Stimulated activated naive CD4-positive, alpha-beta T cell treated with Interleukin-2 at 50 U/mL for 16 hours (primary cell): ENCODE measurements at places on chromosomes 6 and 20.
A peak's percentile ranks its signal among the peaks of the same experiment; 100 is the strongest.

- DNase-seq: no peak
Measured at GRCh38 chr6:165959627-165960026, 208.0 kb downstream of the TBXT start.

GRCh38 chr6:55617272-55617671 is 38.3 kb upstream of the HMGCLL1 start:
- DNase-seq: no peak

- peak; percentile 11 for DNase-seq
Measured at GRCh38 chr6:41470029-41470330, 76.2 kb upstream of the FOXP4 start.

GRCh38 chr6:87714093-87714842 is 12.2 kb upstream of the AKIRIN2 start:
- no peak for DNase-seq

GRCh38 chr6:95948324-95948723 is 67.5 kb upstream of the FUT9 start:
- DNase-seq: no peak
